ENCODE measurements at places on chromosomes 11 and 22.

DNA sequence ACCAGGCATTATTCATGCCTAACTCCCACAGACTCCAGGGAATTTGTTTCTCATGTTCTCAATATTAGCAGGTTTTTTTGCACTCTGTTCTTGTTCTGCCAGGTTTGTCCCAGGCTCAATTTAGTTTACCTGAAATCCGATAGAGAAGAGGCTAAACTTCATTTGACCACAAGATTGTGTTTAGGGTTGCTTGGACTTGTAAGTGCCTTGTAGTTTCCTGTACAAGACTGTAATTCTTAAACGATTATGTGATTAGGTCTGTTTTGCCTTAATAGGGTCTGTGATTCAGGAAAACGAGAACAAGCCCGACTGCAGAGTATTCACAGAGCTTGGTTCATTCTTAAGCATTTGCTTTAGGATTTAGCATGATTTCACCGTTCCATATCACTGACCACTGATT is 1.8 kb downstream of the PRSS23 start:
- no peak for DNase-seq

GRCh38 chr11:64726211-64726641 is 3.2 kb upstream of the NRXN2 start:
- DNase-seq = no peak

DNA sequence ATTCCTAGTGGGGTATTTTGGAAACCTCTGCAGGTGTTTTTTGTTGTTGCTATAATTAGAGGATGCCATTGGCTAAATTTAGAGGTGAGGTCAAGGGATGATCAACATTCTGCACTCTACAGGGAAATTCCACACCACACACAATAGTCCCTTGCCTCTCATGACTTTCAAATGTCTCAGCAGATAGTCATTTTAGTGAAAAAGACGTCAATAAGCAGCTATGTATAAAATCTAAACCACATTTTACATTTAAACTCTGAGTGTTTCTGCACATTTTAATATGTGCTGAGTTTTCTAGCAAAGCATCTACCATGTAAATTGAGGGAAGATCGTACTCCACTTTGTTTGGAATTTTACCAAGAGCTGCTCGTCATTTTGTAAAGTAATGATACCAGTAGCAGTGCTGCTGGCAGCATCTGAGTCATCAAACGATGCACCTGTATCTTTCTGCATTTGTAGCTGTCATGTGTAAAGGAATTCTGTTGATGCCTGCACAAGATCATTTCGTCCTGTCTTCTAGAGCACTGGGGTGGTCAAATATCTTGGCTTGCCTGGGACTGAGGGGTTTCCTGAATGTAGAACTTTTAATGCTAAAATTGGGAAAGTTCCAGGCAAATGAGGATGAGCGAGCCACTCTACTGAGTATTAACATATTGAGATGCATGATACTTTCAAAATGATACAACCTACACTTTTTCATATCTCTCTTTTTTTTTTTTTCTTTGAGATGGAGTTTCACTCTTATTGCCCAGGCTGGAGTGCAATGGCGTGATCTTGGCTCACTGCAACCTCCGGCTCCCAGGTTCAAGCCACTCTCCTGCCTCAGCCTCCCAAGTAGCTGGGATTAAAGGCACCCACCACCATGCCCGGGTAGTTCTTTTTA is 414.5 kb upstream of the SYN3 start:
- DNase-seq = no peak

DNA sequence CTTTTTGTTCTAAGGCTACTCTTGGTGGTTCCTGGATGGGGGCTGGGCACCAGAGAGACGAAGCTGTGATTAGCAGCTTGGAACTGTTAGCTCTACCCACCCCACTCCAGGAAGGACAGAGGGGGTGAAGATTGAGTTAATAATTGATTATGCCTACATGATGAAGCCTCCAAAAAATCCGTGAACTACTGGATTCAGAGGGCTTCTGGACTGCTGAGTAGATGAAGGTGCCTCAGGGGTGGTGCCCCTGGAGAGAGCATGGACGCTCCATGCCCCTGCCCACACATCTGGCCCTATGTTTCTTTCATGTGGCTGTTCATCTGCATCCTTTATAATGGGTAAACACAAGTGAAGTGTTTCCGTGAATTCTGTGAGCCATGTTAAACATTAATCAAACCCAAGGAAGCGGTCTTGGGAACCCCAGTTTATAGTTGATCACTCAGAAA is 47.3 kb upstream of the CYP2D6 start:
- DNase-seq = no peak

DNA sequence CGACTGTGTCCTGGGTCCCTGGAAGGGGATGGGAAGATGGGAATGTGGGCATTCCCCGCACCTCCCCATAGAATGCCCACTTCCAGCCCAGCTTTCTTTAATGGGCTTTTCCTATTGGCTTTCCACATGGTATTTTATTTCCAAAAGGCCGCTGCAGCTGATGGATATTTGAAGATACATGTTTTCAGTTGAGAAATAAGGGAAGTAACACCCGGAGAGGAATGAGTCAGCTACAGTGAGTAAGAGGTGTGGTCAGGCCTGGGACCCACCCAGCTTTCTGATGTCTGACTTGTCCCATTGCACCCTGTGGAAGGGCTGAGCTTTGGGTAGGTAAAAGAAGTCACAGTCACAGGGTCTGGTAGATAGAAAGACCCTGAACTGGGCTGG is 476.9 kb downstream of the MIAT start:
- peak; percentile 12 for DNase-seq

DNA sequence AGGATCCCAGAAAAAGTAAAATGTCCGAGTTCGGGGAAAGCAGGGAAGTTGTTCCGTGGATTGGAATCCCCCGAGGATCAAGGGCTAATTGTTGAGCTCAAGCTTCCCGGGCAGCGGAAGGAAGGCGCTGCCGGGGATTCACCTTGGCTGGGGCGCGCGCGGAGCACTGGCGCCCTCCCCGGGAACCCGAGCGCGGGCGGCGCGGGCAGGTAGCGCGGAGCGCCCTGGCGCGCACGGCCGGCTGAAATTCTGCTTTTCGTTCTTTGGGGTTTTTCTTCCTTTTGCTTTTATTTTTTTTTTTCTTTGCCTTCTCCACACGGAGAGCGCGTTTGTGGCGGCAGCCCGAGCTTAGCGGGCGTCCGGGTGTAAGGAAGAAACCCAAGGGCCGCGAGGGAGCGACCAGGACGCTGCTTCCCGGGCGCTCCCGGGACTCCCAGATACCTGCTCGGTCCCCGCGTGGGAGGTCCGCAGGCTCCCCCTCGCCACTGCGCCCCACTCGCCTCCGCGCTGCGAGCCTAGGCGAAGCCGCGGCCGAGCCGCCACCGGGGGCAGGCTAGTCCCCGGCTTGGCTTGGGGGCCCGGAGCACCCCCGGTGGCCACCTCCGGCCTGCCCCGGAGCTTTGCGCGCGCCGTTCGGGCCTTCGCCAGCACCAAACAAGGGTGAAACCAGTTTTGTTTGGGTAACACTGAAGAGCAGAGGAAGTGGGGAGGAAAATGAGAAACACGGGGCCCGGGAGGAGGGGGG is 4.8 kb upstream of the IGF2 start:
- no peak for DNase-seq

GRCh38 chr11:13602844-13603243 is 65.6 kb upstream of the FAR1 start:
- DNase-seq = no peak

DNA sequence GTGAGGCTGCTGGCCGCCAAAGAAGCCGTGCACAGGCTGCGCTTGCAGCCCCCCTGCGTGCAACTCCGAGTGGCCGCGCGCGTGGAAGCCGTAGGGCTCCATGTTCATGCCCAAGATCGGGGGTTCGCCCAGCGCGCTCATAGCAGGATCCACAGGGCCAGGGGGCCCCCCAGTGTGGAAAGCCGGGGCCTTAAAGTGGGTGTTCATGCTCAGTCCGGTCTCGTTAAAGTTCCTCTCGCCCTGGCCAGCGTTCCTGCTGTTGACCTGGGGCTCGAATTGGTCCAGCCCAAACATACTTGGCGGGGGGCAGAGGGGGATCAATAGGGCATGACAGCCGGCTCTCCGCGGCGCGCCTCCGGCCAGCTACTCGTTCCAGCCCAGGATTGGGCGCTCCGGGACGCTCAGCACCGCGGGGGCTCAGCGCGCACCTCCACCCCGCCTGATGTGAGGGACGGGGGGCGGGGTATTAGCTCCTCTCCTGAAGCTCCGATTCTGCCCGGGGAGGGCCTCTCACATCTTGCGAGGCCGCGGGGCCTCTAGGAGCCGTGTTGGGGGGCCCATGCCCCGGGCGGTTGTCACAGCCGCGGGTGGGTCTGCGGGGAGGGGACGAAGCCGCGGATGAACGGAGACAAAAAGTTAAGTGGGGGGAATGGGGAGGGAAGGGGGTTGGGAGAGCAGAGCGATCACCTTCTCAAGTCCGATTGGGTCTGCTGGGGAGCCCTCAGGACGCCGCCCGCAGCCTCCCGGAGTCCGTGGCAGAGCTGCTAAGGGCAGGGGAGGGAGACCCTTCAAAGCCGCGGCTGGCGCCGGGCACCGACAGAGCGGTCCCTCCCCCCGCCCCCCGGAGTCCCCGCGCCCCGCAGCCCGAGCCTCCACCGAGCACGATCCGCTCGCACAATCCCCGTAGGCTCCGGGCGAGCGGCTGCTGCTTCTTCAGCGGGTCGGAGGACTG is 1.0 kb downstream of the MN1 start:
- no peak for DNase-seq

GRCh38 chr11:117177534-117178209 is 871 bp upstream of the SIDT2 start:
- no peak for DNase-seq

DNA sequence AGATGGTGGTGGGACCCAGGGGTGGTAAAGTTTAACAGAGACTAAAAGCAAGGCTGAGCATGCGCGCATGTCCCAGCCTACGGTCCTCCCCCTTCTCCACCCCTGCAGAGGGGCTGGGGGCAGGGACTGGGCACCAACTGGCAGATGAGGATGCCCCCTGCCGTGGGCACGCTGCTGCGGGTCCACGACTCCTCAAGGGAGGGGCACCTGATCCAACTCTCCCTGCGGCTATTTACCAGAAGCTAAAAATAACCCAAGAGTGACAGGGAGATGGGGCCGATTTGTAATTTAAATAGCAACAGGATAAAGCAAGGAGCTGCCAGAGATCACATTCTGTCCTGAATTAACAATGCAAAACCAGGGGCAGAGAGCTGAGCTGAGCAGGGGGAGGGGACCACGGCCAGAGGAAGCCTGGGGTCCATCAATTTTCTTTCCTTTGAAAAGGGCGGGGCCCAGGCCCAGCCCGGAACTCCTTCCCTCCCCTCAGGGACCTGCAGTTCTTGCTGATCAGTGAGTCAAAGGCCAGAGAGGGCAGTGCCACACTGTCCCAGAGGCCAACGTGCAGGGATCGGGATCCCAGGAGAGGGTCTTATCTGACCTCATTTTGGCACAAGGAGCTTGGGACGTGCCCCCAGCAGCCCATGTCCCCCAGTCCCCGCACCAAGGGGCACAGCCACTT is 8.1 kb upstream of the DGKZ start:
- DNase-seq = no peak

- no peak for DNase-seq
Observed at GRCh38 chr11:129937592-129938238, 42.3 kb upstream of the NFRKB start.

DNA sequence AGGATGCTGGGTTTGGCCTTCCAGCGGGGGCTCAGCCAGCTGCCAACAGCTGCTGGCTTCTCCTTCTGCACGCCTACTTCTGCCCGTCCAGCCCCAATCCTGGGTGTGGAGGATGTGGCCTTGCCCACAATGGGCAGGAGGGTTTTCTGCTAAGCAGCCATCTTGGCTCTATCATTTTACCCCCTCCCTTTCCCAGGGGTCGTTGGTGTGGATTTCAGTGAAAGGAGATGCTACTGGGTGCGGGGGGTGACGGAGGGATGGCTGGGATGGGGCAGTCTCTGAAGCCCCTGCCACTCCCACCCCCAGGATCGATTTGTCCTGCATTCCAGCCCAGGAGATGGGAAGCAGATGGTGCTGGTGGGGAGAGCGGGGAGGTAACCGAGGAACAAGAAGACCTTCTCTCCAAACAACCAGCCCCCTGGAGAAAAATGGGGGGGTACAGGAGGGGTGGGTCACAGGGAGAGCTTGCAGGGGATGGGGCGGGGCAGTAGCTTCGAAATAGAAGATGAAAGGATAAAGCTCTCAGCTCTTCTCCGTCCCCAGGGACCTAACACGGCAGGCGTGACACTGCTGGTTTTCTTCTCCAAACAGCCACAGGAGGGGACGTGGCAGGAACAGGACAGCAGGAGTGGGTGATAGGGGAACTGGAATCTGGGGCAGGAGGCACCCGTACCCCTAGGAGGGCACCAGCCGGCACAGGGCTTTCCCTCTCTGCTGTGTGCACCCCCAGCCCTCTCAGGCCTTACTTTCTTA is 68.9 kb downstream of the NECTIN1 start:
- no peak for DNase-seq

DNA sequence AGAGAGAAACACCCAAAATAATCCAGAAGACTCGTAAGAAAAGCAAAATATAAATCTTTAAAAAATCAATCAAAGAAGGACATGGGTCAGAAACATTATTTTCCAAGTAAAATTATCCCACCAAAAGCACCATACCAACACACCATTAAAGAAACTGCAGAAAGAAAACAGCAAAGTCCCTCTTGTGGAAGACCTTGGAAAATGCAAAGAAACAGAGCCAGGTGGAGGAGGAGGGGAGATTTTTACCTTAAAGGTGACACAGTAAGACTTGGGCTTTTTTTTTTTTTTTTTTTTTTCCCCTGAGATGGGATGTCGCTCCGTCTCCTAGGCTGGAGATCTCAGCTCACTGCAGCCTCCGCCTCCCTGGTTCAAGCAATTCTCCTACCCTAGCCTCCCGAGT is 123.8 kb downstream of the LARGE1 start:
- DNase-seq = no peak

DNA sequence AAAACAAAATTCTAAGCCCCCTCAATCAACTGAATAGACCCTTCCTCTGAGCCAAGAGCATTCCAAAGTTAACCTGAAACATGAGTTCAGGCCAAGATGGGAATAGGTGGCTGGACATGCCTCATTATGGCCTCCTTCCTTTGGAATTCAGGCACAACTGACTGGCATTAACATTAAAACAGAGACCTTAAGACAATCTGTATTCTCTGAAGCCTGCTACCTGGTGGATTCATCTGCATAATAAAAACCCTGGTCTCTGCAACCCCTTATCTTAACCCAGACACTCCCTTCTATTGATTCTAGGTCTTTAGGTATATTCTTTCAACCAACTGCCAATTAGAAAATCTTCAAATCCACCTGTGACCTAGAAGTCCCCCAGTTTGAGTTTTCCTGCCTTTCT is 66.3 kb downstream of the JRKL start:
- no peak for DNase-seq

DNA sequence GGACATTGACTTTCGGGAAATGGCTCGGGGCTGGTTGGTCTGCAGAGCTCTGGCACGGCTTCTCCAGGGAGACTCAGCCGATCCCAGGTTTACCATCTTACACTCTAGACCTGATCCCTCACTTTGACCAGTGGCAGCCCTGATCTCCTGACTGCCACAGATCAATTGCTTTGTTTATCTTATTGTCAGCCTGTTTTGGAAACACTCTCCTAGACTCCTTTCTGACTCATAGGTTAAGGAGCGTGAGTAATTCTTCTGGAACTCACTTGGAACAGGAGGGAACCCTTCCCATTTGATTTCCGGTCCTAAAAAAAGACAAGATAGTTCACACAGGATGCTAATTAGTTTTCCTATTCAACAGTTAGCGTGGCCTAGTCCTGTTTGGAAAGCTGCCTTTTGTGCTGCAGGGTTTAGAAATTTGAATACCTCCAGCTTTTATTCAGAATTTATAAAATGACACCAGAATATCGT is 16.0 kb upstream of the BMAL1 start:
- DNase-seq = no peak
